MCF 10A (cell line): ENCODE measurements at places on chromosomes 16 and 17.

- DNase-seq: peak; percentile 45
Observed at GRCh38 chr17:72591289-72592241, 470.7 kb downstream of the SOX9 start.

DNA sequence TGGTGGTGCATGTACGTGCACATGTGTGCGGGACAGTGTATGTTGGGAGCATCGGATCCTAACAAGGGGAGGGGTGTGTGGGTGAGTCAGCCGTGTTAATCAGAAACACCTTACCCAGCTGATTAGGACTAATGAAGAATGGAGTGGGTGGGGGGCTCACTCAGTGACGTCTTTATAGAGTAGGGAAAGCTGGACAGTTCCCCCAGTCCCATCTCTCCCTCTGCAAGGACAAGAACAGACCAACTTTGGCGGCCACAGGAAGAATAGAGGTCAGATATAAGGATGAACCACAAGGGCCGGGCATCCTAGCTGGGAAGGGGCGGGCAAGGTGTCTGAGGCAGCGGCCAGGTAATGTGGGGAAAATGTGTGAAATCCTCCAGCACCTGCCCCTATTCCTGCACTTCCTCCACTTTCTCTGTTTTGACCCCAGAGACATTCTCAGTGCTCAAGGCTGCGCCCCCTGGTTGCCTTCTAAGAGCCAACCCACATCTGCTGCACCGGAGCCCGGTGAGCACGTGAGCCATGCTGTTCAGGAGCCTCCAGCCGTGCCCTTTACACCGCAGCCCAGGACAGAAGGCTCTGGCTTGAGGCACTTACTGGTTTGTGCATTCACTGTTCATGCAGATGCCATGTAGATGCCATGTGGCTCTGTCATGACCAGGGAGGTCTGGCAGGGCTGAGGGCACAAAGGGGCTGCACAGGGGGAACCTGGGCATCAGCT, 18.9 kb upstream of the TBX21 start:
- DNase-seq: no peak

DNA sequence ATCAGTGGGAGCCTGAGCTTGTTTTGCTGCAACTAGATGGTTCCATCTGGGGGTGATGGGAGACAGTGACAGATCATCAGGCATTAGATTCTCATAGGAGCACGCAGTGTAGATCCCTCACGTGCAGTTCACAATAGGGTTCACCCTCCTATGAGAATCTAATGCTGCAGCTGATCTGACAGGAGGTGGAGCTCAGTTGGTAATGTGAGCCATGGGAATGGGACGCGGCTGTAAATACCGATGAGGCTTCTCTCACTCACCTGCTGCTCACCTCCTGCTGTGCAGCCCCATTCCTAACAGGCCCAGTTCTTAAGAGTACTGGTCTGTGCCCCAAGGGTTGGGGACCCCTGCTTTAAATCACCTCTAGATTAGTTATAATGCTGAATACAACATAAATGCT, 137.5 kb upstream of the PLEKHM1 start:
- no peak for DNase-seq

DNA sequence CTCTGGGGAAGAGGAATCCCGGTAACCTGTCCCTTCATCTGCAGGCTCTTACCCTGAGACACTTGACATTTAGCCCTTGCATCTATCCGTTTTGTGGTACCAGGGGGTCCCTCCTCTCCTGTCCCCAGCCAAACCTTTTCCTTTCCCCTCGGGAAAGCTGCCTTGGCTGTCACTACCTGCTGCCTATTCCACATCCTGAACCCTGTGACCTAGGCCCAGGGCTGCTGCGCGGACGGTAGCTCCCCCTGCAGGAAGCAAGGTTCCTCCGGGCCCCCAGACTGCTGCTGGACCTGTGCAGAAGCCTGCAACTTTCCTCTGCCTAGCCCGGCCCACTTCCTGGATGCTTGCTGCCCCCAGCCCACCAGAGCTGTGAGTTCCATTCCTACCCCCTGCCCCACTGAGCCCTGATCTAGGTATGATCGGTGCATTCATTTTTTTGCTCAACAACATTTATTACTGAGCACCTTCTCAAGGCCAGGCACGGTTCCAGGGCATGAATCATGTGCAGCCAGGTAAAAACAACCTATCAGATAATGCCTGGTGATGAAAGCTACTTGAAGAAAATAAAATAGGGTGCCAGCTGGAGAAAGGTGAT, 10.5 kb upstream of the ALDOA start:
- peak; percentile 77 for DNase-seq

DNA sequence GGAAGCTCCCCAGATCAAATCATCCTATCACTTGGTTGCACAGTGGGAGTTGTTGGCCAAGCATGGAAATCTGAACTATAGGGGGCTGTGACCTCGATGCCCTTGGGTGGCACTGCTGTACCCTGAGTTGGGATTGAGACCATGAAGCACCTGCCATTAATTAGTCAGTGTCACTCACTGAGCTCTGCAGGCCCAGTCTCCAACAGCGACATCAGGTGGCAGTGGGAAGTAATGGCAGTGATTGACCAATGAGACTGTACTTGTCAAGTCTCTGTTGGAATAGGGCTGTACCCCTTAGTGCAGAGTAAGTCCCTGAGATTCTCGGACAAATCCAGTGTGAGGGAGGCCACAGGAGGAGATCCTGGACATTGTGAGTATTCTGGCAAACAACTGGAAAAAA, 118.0 kb upstream of the RPL38 start:
- no peak for DNase-seq

DNA sequence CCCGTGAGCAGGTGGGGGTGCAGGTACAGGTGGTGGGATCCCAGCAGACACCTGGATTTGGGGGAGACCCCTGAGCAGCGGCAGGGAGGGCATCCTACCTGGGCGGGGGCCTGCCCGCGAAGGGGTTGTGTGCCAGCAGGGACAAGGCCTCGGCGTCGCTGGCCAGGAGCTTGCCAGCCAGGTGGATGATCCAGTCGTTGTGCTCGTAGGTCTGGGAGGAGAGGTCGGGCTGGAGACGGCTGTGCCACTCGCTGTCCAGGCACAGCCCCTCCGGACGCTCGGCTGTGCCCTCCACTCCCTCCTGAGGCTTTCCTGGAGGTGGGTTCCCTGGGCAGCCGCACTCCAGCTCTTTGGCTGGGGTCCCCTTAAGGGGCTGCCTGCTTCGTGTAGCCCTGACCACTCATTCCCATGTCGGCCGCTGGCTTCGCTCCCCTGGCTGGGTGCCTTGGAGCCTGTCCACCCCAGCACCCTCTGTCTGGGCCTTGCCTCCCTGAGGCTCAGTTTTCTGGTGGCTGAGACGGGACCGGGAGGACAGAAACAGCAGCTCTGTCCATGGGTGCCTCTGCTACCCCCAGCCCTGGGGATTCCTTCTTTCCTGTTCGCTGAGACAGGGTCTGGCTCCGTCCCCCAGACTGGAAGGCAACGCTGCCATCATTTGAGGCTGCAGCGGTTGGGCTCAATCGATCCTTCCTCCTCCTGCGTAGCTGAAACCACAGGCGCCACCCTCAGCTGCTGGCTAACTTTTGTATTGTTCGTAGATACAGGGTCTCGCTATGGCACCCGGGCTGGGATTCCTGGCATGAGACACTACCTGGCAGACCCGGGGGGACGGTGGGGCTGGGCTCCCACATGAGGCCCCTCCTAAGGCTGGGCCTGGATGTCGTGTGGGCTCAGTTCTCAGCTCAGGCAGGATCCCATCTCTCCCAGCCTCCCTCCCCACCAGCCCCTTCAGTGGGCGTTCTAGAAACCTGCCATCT, 68.6 kb upstream of the GNG13 start:
- DNase-seq: no peak

- DNase-seq: no peak
Observed at GRCh38 chr17:55037828-55038227, 69.3 kb downstream of the STXBP4 start.

- no peak for DNase-seq
Observed at GRCh38 chr16:88321635-88322499, 60.9 kb upstream of the ZNF469 start.

DNA sequence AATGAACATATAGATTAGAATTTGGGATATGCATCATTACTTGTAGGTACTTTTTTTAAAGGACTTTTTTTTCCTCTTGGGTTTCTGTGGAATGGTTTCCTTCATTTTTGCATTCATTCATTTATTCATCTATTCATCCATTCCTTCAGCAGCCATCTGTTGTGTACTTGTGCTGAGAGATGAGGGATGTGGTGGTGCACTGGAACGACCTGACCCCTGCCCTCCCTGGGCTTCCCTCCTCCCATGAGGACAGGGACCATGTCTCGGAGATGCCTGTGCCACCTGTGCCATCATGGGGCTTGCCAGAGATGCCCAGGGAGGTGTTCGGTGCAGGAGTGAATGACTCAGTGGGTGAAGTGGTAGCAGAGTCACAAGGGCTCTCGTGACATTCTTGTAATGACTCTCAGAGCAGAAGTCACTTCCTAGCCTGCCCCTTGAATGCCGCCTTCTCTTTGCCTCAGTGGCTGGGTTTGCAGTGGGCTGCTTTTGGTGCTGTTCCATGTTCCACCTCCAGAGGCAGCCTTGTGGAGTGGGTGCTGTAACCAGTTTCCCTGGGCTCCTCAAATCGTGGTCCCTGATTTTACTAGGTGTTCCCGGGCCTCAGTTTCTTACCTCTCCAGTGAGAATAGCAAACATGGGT, 43.9 kb downstream of the CLEC16A start:
- DNase-seq: no peak

DNA sequence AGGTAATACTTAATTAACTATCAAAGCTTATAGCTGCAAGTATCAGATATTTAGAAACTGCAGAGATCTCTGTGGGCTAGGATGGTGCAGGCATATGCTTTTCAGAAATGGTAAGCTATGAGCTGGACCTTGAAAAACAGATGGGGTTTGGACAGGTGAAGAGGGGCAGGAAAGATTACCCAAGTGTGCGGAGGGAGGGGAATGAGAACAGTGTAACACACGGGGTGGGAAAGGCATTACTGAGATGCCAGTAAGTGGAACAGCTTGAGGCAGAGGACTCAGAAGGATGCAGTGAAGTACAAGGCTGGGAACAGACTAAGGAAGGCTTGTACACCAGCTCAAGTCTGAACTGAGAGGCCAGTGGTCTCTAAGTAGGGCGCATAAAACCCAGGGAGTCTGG, 22.1 kb upstream of the EVPL start:
- no peak for DNase-seq

DNA sequence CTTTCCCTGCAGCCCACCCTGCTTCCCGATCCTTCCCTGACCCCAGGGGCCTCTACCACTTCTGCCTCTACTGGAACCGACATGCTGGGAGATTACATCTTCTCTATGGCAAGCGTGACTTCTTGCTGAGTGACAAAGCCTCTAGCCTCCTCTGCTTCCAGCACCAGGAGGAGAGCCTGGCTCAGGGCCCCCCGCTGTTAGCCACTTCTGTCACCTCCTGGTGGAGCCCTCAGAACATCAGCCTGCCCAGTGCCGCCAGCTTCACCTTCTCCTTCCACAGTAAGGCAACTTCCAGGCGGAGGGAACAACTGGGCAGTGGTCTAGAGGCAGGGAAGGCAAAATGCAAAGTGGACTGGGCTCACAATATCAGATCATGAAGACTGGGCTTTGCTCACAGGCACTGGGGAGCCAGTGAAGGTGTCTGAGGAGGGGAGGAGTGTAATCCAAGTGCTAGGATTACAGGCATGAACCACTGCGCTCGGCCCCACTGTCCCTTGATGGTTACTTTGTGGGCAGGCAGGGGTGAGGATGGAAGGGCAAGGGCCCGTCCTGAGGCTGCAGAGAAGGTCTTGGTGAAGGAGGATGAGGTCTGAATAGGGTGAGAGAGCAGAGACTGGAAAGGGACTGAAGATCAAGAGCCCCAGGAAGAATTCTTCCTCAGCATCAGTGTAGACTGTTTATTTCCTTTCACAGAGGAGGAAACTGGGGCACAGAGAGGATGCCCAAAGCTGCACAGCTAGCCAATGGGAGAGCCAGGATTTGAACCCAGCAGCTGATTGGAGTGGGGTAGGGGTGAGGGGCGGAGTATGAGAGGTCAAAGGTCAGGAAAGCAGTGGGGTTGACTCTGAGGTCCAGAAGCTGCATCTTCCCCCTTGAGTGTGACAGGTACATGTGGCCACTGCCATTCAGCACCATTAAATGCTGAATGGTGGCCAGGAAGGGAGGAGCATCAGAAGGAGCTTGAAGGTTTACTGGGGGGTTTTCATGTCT, 16.5 kb upstream of the ADGRG3 start:
- DNase-seq: no peak

GRCh38 chr16:50598256-50598894, 50.2 kb downstream of the NKD1 start:
- no peak for DNase-seq
